IPS DF 6.9 (cell line): ENCODE measurements at places on chromosomes 3 and 15.

GRCh38 chr3:37625051-37625450 lies 236.6 kb upstream of the CTDSPL start:
- no peak for DNase-seq
- no peak overlapping the region for H3K27ac ChIP-seq
- H3K27me3 ChIP-seq, result no peaks in the 10 kb centered on the region
- H3K4me3 ChIP-seq, result no peak overlapping the region
- no peaks in the 10 kb centered on the region for H3K36me3 ChIP-seq
- no peaks in the 10 kb centered on the region for H3K4me1 ChIP-seq

DNA sequence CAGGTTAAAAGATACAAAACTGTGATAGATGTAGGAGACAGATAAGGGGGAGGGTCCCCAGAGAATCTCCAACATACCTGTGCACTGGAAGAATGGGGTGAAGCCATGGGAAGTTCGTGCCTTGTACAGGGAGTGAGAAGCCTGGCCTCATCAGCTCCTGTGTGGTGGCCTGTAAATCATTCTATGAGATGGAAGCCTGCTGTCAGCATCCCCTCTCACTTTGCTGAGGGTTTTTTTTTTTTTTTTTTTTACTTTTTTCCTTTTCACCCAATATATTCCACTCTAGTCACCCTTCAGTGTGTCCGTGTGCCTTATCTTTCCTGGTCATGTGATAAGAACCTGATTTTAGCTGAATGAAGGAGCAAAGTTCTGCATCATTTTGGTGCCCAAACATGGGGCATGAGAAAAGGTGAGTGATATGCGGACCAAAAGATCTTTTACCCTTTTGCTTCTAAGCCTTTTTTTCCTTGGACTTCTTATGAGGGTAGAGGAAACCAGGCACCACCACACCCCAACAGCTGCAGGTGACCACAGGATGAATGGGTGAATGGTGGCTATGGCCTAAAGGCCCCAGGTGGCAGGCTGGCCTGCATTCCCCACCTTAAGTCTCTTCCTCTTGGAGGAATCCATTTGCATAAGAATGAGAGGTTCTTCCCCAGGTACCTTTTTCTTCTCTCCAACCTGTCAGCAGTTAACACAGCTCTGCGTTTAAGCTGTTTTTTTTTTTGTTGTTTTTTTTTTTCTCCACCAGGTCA lies 1345.0 kb downstream of the NSUN3 start:
- no peaks in the 10 kb centered on the region for H3K27me3 ChIP-seq
- no peaks in the 10 kb centered on the region for H3K4me1 ChIP-seq
- no peaks in the 10 kb centered on the region for H3K36me3 ChIP-seq
- peak; percentile 45 for DNase-seq

GRCh38 chr3:157888040-157888439 lies 218.2 kb downstream of the SHOX2 start:
- H3K4me3 ChIP-seq, result no peak overlapping the region
- DNase-seq, result no peak
- no peaks in the 10 kb centered on the region for H3K27me3 ChIP-seq
- H3K27ac ChIP-seq, result no peak overlapping the region
- no peaks in the 10 kb centered on the region for H3K36me3 ChIP-seq

DNA sequence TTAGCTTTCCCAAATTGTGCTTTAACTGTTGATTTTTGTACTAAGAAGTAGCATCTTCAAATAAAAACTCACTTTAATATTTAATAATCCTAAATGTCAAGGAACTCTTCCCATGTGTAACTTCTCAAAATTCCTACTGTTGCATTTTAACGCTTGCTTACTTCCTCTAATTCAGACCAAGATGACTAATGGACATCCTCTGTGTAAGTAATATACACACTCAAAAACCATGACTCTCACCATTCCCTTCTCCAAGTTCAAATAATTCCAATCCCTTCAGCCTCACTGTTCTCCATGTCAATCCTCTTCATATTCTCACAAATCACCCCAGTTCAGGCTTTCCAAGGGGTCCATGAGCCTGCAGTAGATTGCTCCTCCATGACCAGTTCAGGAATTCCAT lies 13.0 kb downstream of the MRPL46 start:
- peaks cover 4% of the 10 kb centered on the region for H3K4me1 ChIP-seq
- peaks cover 4% of the 10 kb centered on the region for H3K36me3 ChIP-seq
- no peaks in the 10 kb centered on the region for H3K27me3 ChIP-seq
- H3K27ac ChIP-seq, result no peak overlapping the region
- no peak for DNase-seq
- no peak overlapping the region for H3K4me3 ChIP-seq

- H3K4me3 ChIP-seq, result no peak overlapping the region
- no peak overlapping the region for H3K27ac ChIP-seq
- H3K4me1 ChIP-seq, result peaks cover 5% of the 10 kb centered on the region
- H3K36me3 ChIP-seq, result no peaks in the 10 kb centered on the region
Measured at GRCh38 chr15:28921919-28922706, 36.3 kb downstream of the APBA2 start.

DNA sequence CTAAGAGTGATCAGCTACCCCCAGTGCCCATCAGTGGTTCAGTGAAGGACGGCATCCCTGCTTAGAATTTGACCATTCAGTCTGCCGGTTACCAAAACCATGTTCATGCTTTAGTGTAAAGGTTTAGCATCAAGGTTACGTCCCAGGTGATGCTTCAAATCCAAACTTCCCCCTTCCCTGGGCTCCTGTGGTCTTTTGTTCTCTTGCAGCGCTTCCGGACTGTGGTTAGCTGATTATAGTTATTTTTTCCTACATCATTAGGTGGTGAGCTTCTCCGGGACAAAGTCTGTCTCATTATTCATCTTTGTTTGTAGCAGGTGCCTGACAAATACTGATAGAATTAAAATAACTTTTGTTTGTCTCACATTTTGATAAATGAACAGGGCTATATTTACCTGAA lies 28.3 kb upstream of the MYZAP start:
- no peak overlapping the region for H3K4me3 ChIP-seq
- H3K36me3 ChIP-seq, result no peaks in the 10 kb centered on the region
- H3K4me1 ChIP-seq, result no peaks in the 10 kb centered on the region
- H3K27me3 ChIP-seq, result no peaks in the 10 kb centered on the region
- no peak overlapping the region for H3K27ac ChIP-seq
- no peak for DNase-seq

GRCh38 chr3:12478326-12478725 lies 6.0 kb upstream of the TSEN2 start:
- H3K4me1 ChIP-seq, result no peaks in the 10 kb centered on the region
- no peaks in the 10 kb centered on the region for H3K27me3 ChIP-seq
- H3K36me3 ChIP-seq, result no peaks in the 10 kb centered on the region
- no peak overlapping the region for H3K4me3 ChIP-seq

- H3K27me3 ChIP-seq, result no peaks in the 10 kb centered on the region
- H3K36me3 ChIP-seq, result no peaks in the 10 kb centered on the region
- H3K4me1 ChIP-seq, result peaks cover 1% of the 10 kb centered on the region; the same call in 1 of the 2 replicates
- DNase-seq, result no peak
Measured at GRCh38 chr3:173410849-173411248, 13.3 kb downstream of the NLGN1 start.

DNA sequence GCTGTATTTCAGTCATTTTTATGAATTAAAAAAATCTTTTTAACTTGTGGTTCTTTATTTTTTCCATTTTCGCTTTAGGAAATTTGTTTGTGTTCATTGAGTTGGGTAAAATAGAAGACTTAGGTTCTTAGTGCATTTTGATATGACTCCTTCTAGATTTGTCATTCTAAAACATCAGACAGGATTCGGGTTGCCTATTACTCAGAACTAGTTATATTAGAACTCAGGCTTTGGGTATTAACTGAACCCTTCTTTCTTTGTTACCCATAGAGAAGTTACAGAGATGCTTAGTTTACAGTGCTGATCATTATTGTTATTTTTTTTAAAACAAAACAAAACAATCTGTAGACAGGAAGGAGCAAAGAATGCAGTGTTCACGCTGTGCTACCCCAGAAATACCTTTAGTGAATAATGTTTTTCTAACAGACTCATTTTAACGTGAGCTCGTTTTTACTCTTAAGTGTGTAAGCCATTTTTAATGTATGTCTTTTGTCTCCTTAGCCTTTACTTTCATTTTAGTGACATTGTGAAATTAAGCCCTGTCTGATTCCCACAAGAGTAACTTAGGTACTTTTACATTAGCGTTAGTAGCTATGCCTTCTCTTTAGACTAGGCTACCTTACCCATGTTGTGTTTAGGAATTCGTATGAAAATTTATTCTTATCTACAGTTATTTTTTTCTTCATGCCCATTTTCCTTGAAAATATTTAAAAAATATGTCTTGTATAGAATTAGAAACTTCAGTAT lies 53.4 kb downstream of the CMC1 start:
- H3K27me3 ChIP-seq, result no peaks in the 10 kb centered on the region
- no peak for DNase-seq
- H3K4me3 ChIP-seq, result no peak overlapping the region
- H3K27ac ChIP-seq, result no peak overlapping the region
- no peaks in the 10 kb centered on the region for H3K36me3 ChIP-seq

GRCh38 chr15:46242935-46243334 lies 608.1 kb downstream of the SQOR start:
- H3K36me3 ChIP-seq, result no peaks in the 10 kb centered on the region
- H3K4me1 ChIP-seq, result no peaks in the 10 kb centered on the region

GRCh38 chr3:114892880-114893279 lies 254.2 kb downstream of the ZBTB20 start:
- H3K27me3 ChIP-seq, result no peaks in the 10 kb centered on the region
- no peaks in the 10 kb centered on the region for H3K36me3 ChIP-seq

DNA sequence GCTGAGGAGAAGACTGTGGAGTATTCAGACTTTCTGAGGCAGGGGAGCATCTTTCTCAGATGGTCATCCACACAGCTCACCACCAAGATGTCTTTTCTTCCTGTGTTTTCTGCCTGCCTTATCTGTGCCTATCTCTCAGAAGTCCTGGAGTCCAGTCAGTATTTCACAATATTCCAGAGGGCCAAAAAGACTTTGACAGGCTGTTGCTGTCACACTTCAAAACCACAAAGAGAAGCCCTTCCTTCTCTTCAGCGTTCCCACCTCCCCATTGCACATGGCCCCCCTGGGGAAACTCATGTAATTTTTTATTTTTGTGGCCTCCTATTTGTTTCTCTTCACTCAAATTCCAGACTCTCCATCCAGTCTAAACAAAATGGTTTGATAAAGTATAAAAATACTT lies 585.2 kb downstream of the EPHA3 start:
- DNase-seq, result no peak
- no peaks in the 10 kb centered on the region for H3K36me3 ChIP-seq
- no peak overlapping the region for H3K27ac ChIP-seq
- H3K4me1 ChIP-seq, result no peaks in the 10 kb centered on the region
- no peaks in the 10 kb centered on the region for H3K27me3 ChIP-seq

DNA sequence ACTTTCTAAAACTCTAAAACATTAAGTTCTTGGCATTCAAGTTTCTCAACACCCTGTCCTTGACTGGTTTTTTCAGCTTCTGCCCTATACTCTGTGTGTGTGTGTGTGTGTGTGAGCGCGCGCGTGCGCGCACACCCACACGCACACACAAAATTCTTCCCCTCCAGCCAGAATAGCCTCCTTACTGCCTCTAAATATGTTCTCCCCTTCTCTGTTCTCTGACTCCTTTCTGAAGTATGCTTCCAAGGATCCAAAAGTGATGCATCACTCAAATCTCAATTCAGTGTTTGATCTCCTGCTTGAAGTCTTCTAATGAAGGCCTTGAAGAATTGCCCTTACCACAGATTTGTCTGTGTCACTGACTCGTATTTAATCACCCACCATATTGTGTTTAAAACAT lies 129.8 kb downstream of the SLC25A26 start:
- no peak overlapping the region for H3K4me3 ChIP-seq
- H3K27ac ChIP-seq, result no peak overlapping the region
- no peak for DNase-seq
- H3K27me3 ChIP-seq, result no peaks in the 10 kb centered on the region
- H3K4me1 ChIP-seq, result peaks cover 5% of the 10 kb centered on the region
- H3K36me3 ChIP-seq, result no peaks in the 10 kb centered on the region

DNA sequence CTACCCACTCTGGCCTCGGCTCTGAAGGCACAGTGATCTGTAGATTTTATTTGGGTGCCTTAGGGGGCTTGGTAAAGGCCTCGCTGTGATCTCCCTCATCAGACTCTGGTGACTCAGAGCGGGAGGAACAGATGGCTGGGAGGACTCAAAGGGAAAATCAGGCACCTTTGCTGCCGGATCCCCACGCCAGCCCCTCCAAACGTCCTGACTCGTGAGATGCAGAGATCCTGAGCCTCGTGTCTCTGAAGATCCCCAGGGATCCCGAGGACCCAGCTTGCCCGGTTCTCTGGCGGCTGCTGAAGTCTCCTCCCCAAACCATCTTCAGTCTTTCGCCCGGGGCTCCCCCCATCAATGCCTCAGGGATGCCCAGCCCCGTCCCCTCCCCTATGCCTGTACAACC lies 32.8 kb downstream of the MUC20 start:
- H3K27ac ChIP-seq, result no peak overlapping the region
- no peak for DNase-seq
- H3K4me3 ChIP-seq, result no peak overlapping the region
- no peaks in the 10 kb centered on the region for H3K4me1 ChIP-seq

DNA sequence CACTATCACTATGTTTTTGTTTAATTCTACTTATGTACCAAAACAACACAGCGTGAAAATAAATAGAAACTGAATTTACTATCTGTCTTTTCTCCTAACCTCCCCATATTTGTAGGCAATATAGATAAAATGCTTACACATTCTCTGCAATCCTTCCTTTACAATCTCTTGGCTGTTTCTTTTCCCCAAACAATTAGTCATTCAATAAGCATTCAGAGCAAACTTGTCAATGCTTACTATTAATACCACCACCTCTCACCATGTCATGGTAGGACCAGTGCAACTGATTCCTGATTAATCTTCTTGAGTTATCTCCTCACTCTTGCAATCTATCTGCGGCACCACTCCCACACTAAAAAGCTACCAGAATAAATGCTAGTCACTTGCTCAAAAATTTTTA lies 74.0 kb upstream of the TTBK2 start:
- no peaks in the 10 kb centered on the region for H3K4me1 ChIP-seq
- H3K27me3 ChIP-seq, result no peaks in the 10 kb centered on the region
- no peak overlapping the region for H3K4me3 ChIP-seq
- no peak for DNase-seq
- H3K27ac ChIP-seq, result no peak overlapping the region
- no peaks in the 10 kb centered on the region for H3K36me3 ChIP-seq

GRCh38 chr3:126130081-126130855 lies 46.3 kb upstream of the SLC41A3 start:
- no peak overlapping the region for H3K4me3 ChIP-seq
- H3K27me3 ChIP-seq, result no peaks in the 10 kb centered on the region
- no peak for DNase-seq
- H3K36me3 ChIP-seq, result no peaks in the 10 kb centered on the region

DNA sequence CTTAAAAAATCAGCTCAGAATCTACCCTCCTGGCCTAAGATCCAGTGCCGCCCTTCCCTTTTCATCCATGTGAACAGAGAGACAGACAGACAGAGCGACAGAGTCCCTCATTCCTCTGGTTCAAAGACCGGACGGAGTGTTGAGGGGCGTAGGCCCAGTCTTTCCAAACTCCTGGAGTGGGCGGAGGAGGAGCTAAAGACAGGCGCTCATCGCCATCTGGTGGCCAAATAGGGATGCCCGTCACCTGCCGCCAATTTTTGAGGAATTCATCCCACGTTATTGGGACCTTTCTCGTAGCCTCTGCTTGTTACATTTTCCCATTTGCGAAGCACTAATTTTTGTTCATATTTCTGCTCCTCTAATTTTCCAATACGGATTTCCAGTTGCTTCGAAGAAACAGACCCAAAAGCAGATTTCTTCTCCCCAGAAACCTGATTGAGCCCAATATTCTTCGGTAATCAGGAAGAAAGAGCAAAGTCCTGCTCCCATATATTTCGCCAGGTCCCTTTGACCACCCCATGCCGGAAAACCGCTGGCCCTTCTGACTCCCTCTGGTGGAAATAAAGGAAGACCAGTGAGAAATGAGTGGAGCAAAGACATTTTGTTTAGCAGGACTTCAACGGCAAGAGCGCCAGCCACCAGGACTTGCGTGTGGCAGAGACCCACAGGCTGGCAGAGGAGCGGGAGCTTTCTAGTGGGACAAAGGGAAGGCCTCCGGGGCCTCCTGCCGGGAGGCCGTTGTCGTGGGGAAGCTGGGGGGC lies 88.0 kb downstream of the LRRK1 start:
- H3K4me3 ChIP-seq, result no peak overlapping the region
- no peaks in the 10 kb centered on the region for H3K27me3 ChIP-seq
- no peaks in the 10 kb centered on the region for H3K36me3 ChIP-seq
- peak; percentile 81 for DNase-seq
- H3K27ac ChIP-seq, result no peak overlapping the region
